Stimulated activated naive CD4-positive, alpha-beta T cell (primary cell): ENCODE measurements at places on chromosomes 6 and 20.

DNA sequence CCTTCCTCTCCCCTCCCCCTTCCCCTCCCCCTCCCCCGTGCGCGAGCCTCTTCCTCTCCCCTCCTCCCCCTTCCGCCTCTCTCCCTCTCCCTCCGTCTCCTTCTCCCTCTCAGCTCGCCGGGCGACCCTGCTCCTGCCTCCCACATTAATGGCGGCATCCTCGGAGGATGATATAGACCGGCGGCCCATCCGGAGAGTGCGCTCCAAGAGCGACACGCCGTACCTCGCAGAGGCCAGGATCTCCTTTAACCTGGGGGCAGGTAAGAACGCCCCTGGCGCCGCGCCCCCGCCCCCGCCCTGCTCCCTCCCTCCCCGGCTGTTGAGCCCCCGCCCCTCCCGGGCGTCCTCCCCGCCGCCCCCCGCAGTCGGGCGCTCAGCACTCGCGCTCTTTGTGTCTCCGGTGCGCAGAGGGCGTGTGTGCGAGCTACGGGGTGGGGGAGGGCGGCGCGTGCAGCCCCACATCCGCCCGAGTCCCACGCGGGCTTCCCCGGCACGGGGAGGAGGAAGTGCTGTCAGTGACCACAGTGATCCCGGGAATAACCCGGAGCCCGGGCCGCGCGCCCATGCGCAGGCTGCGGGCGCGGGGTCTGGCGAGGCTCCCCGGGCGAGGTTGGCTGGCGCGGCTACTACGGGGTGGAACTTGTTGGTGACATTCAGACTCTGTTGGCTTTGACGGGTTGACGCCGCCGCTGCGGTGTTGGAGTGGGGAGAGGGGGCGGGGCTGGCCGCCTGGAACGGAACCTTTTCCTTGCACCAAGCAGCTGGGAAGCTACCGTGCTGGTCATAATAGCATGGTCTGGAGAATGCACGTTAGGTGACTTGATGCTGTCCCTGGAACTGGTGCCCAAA, 33.2 kb downstream of the PHACTR1 start:
- DNase-seq: no peak

- DNase-seq: no peak
These were observed 65.7 kb downstream of the CTCFL start for GRCh38 chr20:57459278-57459677.

- no peak for DNase-seq
These were observed 50.4 kb downstream of the HS3ST5 start for GRCh38 chr6:114292431-114292830.

DNA sequence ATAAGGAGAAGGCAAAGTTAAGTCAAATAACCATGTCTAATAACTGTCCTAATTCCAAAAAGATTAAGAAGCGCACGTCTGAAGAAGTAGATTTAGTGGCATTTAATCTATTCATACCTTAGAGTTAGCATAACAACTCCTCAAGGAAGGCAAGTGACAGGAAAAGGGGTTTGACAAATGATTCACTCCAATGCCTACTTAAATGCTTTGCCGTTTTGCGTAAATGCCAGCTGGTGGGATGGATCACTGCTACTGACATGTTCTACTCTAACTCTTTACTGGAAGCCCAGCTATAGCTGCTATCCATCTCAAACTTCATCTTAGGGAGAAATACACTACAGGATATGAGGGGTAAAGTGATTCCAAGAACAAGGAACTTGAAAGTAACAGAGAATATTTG, 347.3 kb upstream of the RUNX2 start:
- no peak for DNase-seq

DNA sequence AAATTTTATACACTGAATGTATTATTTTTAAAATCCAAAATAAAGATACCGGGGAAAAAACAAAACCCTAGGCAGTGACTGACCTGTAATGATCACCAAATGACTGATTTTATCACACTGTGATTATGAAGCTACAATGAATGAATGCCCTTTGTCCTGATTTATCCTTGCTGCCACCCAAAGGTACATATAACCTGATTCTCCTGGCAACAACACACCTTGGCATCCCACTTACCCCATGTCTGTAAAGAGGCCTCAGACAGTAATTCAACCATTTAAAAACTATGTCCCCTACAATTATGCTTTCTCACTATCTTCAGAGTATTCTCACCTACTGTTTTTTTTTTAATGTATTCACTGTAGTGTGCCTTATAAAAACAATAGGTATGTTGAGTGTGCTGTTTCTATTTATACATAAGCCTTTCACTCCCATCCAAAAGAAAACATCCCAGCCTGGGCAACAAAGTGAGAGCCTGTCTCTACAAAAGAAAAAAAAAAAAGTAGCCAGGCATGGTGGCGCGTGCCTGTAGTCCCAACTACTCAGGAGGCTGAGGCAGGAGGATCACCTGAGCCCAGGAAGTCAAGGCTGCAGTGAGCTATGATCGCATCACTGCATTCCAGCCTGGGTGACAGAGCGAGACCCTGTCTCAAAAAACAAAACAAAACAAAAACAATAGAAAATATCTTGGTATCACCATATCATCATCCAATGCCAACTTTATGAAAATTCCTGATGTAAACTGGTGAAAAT, 21.7 kb downstream of the B4GALT5 start:
- DNase-seq: no peak

DNA sequence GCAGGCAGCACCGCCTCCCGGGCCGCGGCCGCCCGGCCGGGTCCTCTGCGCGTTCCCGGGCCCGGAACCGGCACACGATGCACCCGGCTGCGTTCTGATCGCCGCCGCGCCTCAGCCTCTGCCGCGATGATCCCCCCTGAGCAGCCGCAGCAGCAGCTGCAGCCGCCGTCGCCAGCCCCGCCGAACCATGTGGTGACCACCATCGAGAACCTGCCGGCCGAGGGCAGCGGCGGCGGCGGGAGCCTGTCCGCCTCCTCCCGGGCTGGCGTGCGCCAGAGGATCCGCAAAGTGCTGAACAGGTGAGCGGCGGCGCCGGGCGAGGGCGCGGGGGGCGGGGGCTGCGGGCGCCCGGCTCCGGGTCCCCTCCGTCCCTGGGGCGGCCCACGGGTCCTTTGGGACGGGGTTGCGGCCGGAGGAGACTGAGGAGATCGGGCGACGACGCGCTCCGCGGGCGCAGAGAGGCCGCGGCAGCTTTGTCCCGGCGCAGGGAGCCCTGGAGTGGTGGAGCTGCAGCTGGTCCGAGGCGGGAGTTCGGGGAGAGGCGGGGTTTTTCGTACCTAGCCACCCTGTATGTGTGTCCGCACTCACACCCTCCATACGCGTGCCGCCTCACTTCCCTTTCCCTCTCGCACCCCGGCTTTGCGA, 659 bp downstream of the SLC35F1 start:
- DNase-seq: no peak

- DNase-seq: peak; percentile 50
These were observed 586 bp downstream of the ZNF512B start for GRCh38 chr20:63968928-63969760.

DNA sequence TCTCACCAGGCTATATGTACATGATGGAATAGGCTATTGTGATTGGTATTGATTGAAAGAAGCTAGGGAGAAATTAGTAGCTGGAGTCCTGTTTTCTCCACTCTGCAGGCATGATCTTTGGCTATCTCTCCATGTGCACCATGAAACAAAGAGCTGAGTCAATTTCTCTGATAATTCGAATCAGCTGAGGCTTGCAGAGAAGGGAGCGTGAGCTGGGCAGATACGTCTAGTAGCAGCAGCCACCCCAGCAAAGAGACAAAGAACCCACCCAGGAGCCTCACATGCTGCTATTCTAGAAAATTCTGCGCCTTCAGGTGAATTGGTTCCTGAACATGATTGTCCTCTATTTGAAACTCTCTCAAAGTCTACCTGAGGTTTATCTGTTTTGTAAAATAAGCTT, 6.9 kb upstream of the SGK1 start:
- DNase-seq: no peak

DNA sequence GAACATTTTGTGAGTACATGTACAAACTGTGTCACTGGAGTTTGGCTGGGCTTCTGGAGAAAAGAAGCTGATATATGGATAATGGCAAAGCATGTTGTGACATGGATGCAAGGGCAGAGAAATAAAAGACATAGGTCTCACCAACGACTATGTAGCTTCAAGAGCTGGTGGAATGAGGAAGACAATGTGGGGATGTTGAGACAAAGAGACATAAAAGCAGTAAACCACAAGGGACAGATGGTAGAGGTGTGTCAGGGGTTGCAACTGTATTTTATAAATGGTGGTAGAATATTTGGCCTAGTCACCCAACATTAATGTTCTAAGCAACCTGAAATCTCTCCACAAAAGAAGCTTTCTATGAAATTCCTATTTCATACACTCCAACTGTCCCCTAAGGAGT, 199.0 kb downstream of the KCNQ5 start:
- DNase-seq: no peak

DNA sequence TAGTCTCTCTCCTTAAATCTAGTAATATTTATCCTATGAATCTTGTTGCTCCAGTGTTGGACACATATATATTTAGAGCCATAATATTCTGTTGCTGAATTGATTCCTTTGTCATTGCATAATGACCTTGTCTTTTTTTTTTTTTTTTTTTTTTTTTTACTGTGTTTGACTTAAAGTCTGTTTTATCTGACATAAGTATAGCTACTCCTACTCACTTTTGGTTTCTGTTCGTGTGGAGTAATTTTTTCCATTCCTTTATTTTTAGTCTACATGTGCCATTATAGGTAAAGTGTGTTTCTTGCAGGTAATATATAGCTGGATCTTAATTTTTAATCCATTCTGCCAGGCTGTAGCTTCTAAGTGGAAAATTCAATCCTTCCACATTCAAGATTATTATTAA, 166.5 kb downstream of the GMDS start:
- DNase-seq: no peak

DNA sequence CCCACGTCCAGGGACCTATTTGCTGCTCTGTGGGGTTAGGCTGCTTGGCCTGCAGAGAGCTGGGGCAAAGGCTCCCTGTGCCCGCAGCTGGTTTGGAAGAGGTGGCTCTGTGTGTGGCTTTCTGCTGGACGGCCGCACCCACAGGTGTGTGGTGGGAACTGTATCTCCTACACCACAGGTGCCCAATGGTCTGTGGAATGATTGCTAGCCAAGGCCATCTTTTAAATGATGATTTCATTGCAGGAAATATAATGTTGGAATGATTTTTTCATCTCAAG, 178.4 kb downstream of the DLL1 start:
- no peak for DNase-seq

- no peak for DNase-seq
These were observed 19.1 kb upstream of the TULP4 start for GRCh38 chr6:158293122-158293521.

- DNase-seq: no peak
These were observed 30.4 kb downstream of the ZC3H12D start for GRCh38 chr6:149454346-149454848.

DNA sequence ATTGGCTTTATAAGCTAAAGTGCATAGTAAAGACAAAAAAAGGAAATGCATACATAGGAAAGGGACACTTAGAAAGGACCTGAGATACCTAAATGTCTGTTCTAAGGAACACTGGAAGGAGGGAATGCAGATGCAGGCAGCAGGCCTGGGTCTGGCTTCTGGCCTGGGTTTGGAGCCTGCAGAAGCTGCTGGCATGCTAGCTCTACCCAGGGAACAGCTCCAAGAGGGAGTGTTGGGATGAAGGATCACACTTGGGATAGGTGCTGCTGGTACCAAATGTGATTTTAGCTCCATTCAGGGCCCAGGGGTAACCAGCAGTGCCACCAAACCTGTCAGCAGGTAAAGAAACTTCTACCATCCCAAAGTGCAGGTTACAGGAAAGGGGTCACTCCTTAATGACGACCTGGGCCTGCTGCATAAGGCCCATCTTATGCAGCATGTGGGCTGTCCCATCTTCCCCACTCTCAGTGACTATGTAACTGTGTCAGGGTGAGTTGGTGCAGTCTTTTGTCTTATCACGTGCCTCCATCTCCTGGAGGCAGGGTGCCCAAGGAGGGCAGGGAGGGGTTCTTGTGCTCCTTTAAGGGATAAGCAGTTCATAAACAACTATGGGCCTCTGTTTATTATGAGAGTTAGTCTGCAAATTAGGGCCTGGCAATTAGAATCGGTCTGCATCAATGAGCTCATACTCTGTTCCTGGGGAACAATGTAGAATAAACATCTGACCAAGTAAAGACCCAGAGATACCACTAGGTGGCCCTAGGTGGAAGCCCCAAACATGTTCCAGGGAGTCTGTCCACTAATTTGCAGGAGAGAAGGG, 26.9 kb downstream of the DDX27 start:
- DNase-seq: peak; percentile 20

DNA sequence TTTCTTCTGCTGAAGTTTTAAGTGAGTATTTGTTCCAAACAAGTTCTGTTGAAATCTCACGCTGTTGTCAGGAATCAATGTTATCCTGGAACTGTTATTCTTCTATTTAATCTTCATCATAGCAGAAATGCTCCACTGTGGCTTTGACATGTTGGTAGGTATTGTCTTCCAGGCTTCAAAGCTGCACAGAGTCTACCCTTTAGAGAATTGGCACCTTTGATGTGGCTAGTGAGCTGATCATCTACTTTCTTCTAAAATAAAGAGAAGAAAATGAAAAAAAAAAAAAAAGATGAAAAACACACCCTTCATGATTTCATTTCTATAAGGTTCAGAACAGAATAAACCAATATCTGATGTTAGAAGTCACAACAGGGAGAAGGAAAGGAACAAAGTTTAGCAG, 5.8 kb upstream of the ZSCAN23 start:
- no peak for DNase-seq

DNA sequence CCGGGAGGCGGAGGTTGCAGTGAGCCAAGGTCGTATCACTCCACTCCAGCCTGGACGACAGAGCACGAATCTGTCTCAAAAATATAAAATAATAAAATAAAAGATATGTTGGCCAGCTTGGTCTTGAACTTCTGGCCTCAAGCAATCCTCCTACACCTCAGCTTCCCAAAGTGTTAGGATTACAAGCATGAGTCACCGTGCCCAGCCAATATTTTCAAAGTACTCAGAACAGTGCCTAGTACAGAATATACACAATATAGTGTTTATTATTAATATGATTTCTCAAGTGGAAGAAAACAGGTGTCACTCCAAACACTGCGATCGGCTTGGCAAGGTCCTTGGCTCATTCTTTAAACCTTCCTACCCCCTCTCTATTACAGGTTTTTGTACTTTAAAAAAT, 3.1 kb downstream of the FAM210B start:
- no peak for DNase-seq

- no peak for DNase-seq
These were observed 285.2 kb downstream of the UST start for GRCh38 chr6:149031859-149032598.

GRCh38 chr20:51423810-51424209, 118.7 kb downstream of the NFATC2 start:
- no peak for DNase-seq

- no peak for DNase-seq
These were observed 99.1 kb upstream of the KCNK16 start for GRCh38 chr6:39421383-39422225.
